Articular chondrocyte of knee joint (primary cell): ENCODE measurements at places on chromosomes 3 and 15. TPM values are rescaled to one million over a fixed set of nuclear protein-coding genes. Genes with fewer than 3 reads are reported as not detected.

Gene PPP4R2
- total RNA-seq = 74.9 and 77.3 TPM in 2 replicates

Gene MST1R
- 0.97 and 1.3 TPM in 2 replicates for total RNA-seq

Gene FMN1
- 3.4 and 6.3 TPM in 2 replicates for total RNA-seq

Gene AADACL2
- not detected in 2 replicates for total RNA-seq

Gene HEG1
- 114 and 128 TPM in 2 replicates for total RNA-seq

Gene PIERCE2
- 3.8 and 4.6 TPM in 2 replicates for total RNA-seq

Gene C3orf22
- total RNA-seq = not detected in 2 replicates

Gene FBXO40
- total RNA-seq = not detected in 2 replicates

Gene STIMATE
- total RNA-seq = 10.2 and 12.8 TPM in 2 replicates

Gene SYNM
- 24.5 and 31.5 TPM in 2 replicates for total RNA-seq

Gene GOLGA8T
- not detected in 2 replicates for total RNA-seq

Gene ZIC4
- total RNA-seq = 0.13 and 0.54 TPM in 2 replicates

Gene TTLL13
- total RNA-seq = 0.11 and 0.13 TPM in 2 replicates

Gene KLF15
- total RNA-seq = 1.5 and 2.2 TPM in 2 replicates

Gene ST6GAL1
- 5.5 and 10.8 TPM in 2 replicates for total RNA-seq

Gene NDN
- total RNA-seq = 71.0 and 81.0 TPM in 2 replicates

Gene SMAD3
- 113 and 114 TPM in 2 replicates for total RNA-seq

Gene CCR4
- total RNA-seq = not detected in 2 replicates
